IMR-90 (cell line): ENCODE measurements at places on chromosomes 3 and 15.

GRCh38 chr15:98823616-98824015, 175.3 kb downstream of the IGF1R start:
- DNase-seq, result no peak

DNA sequence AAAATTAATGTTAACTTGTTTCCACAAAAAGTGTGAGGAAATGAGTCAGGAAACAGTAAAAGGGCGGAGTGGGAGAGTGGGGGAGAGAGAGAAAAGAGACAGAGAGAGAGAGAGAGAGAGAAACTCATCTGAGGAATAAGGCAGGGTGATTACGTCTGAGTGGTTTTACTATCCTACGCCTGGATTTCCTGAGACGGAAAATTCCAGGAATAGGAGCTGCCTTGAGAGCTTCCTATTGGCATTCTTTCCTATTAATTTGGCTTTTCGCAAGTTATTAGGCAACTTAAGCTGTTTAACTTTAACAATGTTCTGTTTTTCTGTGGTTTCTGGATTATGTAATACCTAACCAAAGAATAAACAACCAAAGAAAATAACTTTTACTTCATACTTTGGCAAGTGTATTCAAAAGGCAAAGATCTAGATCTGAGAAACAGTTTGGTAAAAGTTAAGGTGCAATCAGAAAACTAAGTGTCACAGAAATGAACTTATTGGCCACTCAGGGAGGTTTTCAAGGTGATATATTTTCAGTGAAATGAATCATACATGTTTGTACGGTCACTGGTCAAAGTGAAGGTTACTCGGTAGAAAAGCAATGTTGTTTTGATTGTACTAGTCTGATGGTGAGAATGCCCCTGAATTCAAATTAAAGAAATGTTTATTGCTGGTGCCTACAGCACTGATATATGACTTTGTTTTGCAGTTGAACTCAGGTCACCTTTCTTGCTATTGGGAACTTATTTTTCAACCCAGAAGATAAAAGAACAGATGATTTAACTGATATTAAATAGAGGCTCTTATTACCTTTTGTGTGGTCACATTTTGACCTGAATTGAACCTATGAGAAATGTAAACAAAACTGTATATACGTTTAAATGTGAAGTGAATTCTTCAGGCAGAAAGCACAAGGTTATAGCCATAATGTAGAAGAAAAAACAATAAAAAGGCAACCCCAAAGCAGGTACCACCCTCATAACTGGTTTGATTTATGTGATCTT, 39.9 kb upstream of the TNFSF10 start:
- peak; percentile 86 for DNase-seq

DNA sequence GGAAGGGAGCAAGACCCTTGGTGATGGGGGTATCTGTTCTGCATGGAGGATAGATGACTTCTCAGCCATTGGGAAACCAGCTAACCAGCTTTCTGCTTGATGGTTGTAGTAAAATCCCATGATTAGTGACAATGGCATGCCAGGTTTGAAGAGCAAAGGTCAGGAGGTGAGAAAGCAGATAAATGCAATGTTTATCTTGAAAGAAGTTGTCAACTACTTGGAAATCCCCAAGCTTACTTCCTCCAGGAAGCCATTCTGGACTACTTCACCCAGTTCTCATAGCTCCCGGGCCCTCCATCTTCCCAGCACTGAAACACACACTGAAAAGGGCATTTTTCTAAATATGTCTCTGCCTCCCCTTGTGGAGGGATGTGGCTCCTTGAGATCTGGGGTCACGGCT, 51.3 kb downstream of the SMAD3 start:
- peak; percentile 73 for DNase-seq

- no peak for DNase-seq
Observed at GRCh38 chr3:159819676-159820075, 169.0 kb upstream of the IL12A start.

GRCh38 chr3:114383875-114384557, 90.2 kb downstream of the TIGIT start:
- peak; percentile 81 for DNase-seq

GRCh38 chr15:101329867-101330380, 34.9 kb upstream of the SNRPA1 start:
- no peak for DNase-seq

DNA sequence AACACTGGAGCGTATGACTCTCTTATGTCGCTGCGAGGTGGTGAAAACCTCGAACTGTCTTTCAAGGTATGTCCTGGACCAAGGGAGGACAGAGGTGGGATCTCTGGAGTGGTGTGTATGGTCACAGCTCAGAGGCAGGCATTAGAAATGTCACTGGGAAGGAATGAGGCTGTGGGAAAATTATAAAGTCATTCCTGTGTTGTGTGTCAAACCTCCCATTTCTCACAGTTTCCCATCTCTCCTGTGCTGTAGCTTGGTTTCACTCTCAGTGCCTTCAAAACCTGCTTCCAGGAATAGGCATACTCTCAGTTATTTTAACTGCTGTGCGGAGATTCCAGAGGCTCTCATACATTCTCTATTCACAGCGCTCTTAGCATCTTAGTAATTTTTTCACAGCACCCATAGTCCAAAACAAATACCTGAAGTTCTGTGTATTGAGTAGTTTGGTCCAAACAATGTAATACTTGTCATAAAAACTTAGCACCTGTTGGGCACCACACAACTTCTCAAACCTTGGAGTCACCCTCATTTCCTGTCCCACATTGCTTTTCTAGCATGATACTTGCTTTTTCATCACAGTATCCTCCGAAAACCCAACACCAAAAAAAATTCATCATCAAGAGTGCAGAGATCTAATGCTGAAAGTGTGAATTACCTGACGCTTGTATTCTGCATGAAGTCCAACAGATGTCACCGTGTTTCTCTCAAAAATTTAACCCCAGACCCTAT, 36.9 kb downstream of the GALNT15 start:
- DNase-seq, result peak; percentile 19

DNA sequence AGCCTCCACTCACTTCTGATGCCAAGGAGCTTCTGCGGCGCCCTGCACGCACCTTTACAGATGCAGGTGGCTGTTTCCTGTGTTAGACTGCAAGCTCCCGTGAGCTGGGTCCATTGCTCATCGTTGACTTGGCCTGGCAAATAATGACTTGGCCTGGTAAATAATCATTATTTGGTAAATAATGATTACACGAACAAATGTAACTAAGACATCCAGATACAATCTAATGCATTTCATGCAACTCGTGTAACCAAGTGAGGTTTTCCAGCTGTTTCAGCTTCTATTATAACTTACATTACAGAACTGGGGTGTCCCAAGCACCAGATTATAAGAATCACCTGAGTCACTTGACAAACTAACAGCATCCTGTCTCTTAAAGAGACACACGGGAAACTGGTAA, 92.1 kb upstream of the BHLHE40 start:
- DNase-seq, result no peak

- DNase-seq, result no peak
Observed at GRCh38 chr3:13747627-13748026, 132.2 kb downstream of the WNT7A start.

GRCh38 chr3:64970634-64971033, 282.8 kb upstream of the ADAMTS9 start:
- no peak for DNase-seq

- DNase-seq, result peak; percentile 46
Observed at GRCh38 chr3:124322966-124323365, 331.0 kb upstream of the ROPN1 start.

DNA sequence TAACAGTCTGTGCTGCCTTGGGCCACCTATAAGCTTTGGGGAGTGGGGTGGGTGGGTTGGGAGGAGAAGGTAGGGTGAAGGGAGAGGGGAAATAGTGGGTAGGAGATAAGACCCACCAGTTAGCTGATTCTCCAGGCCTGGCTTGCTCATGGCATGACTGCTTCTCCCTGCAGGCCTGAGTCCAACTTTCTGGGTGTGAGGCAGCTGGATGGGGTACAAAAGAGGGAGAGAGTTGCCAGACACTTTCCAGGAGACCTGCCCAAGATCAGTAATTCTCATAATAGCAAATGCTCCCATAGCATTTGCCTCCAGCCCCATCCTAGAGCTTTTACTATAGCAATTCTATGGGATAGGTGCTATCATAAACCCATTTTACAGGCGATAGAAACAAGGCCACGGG, 7.7 kb downstream of the CGNL1 start:
- DNase-seq, result no peak

DNA sequence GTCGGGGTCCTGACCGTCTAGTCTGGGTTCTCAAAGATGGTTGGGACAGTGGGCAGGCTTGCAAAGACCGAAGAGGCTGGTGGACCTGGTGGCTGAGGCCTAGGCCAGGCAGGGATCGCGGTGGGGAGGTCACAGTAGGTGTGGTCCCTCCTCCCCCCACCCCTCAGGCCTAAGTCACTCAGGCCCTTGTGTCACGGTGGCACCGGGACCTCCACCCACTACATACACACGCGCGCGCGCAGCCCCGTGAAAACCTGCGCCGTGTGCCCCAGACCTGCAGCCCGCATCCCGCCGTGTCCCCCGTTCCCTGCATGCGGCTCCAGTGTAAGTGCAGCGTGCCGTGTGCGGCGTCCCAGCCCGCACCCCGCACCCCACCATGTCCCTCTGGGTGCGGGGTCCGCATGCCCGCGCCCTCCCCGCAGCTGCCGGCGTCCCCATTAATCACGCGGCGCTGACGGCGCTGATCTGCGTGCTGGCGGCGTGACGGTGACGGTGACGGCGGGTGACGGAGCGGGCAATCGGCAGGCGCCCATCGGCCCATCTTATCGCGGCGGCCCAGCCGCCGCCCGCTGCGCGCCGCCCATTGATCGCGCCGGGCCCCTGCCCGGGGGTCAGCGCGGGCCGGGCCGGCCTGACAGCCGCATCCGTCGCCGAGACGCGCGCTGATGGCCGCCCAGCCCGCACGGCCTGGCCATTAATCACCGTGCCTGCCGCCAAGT, 24.4 kb downstream of the SEC61A1 start:
- DNase-seq, result no peak

DNA sequence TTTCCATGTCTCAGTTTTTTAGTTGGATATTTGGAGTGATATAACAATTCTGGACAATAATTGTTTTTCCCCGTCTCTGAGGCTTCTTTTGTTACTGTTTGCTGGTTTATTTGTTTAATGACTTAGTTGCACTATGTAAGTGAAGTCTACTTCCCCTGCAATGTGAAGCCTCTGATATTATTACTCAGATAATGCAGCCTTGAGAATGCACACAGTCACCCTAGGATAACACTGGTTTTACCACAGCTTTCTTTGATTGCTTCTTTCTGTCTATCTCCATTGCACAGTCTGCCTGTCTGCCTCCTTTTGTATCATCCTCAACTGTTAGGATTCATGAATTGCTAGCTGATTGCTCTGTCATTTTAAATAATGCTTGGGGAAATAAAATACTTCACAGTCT, 208.7 kb upstream of the ROBO1 start:
- no peak for DNase-seq

GRCh38 chr3:50388720-50389413, 29.5 kb upstream of the TMEM115 start:
- DNase-seq, result no peak

- no peak for DNase-seq
Observed at GRCh38 chr15:59369597-59369996, 3.1 kb downstream of the MYO1E start.

- DNase-seq, result no peak
Observed at GRCh38 chr3:142664819-142665218, 59.0 kb upstream of the TRPC1 start.

GRCh38 chr15:42159381-42160015, 3.1 kb upstream of the PLA2G4F start:
- DNase-seq, result no peak

GRCh38 chr3:184354121-184354728, 7.2 kb downstream of the CLCN2 start:
- DNase-seq, result no peak

GRCh38 chr3:82078246-82078645, 316.8 kb upstream of the GBE1 start:
- DNase-seq, result no peak

GRCh38 chr15:92668620-92669019, 13.0 kb upstream of the FAM174B start:
- DNase-seq, result no peak

DNA sequence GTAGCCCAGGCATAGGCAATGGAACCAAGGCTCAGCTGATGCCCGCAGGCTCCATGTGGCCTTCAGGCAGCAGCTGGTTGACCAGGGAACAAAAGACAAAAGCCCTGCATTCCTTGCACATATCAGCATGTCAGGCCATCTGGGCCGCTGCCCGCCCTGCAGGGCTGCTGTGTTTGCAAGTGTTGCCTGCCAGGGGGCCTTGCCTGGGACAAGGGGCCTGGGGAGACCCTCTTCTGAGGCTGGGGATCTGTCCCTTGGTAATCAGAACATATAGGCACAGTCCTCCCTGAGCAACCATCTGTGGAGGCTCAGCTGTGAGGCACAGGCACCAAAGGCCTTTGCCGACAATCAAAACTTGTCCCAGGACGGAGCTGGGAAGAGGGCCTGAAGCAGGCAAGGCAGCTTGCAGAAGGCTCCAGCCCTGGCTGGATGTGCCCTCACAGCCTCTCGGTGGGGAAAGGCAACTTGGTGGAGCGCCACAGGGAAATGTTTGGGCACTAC, 138.2 kb downstream of the TPRA1 start:
- no peak for DNase-seq

- DNase-seq, result no peak
Observed at GRCh38 chr3:178787960-178788359, 251.7 kb downstream of the KCNMB2 start.

GRCh38 chr3:39124876-39125840, 17.7 kb downstream of the TTC21A start:
- DNase-seq, result peak; percentile 57

DNA sequence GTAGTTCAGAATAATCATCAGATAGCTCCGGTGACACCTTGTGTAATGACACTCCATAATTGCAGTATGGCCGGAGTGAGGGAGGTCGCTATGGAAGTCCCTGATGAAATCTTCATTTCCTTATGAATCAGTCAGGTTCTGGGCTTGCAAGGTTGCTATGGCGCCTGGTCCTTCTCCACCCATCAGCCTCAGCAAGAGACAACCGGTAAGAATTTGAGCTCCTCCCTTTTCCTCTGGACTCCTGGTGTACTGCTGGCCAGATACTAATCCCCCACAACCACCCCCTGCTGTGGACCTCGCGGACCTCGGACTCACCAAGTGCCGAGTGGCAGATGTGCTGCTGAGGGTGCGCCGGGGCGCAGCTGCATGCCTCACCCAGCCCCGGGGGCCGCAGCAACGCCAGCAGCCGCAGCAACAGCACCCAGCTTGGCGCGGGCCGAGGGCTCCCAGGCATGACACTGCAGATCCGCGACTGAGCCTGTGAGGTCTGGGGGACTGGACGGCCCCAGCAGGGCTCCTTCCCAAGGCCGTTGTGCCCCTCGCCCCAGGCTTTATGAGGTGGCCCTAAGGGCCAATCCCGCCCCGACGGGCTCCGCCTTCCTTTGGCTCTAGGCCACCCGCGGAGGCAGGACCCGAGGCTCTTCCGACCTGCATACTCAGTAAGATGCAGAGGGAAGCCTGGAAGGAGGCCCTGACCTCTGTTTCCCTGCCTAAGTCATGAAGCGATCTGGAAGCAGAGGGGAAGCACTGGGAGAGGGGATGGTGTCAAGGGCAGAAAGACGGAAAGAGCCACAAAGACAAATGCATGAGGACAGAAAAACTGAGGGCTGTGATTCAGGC, at the start of gene TIMP4:
Gene TIMP4, minus strand, starts transcription at position 526 of the 840 bp plus-strand sequence. Its CDS starts 72 bp downstream, at position 454.
- DNase-seq, result peak; percentile 28

DNA sequence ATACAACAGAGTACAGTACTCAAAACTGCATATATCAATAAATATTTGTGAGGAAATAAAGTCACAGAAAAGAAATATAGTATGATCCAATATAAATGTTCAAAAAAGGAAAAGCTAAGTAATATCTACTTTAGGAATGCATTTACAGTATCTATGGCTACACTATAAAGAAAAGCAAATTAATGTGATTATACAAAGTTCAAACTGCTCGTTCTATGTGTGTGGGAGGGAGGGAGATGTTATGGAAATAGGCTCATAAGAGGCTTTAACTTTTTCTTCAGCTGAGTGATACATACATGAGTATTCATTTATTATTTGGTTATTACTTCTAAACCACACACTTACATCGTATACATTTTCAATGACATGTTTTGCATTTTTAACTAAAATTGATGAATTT, 377.7 kb upstream of the AGTR1 start:
- peak; percentile 35 for DNase-seq
